ENCODE measurements at places on chromosomes 4 and X.

- DNase-seq, result no peak
Measured at GRCh38 chr4:69054578-69055200, 41.6 kb upstream of the UGT2B7 start.

DNA sequence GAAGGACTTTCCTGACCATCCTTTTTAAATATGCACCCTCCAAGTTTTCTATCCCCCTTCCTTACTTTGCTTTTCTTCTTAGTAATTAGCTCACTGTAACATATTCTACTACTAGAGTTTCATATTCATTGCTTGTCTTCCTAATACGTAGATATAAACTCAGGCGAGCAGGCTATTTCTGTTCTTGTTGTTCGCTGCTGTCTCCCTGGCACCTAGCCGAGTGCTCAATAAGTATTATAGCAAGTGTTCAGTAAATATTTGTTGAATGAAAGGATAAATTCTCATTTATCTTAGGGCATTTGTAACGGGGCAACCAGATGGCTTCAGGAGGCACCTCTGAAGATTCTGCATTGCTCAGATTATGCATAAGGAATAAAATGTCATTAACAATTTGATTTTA, 6.8 kb upstream of the RHOH start:
- no peak for DNase-seq

GRCh38 chr4:163221467-163221866, 54.8 kb upstream of the NAF1 start:
- no peak for DNase-seq

- DNase-seq, result no peak
Measured at GRCh38 chr4:95106408-95106928, 348.7 kb downstream of the BMPR1B start.

DNA sequence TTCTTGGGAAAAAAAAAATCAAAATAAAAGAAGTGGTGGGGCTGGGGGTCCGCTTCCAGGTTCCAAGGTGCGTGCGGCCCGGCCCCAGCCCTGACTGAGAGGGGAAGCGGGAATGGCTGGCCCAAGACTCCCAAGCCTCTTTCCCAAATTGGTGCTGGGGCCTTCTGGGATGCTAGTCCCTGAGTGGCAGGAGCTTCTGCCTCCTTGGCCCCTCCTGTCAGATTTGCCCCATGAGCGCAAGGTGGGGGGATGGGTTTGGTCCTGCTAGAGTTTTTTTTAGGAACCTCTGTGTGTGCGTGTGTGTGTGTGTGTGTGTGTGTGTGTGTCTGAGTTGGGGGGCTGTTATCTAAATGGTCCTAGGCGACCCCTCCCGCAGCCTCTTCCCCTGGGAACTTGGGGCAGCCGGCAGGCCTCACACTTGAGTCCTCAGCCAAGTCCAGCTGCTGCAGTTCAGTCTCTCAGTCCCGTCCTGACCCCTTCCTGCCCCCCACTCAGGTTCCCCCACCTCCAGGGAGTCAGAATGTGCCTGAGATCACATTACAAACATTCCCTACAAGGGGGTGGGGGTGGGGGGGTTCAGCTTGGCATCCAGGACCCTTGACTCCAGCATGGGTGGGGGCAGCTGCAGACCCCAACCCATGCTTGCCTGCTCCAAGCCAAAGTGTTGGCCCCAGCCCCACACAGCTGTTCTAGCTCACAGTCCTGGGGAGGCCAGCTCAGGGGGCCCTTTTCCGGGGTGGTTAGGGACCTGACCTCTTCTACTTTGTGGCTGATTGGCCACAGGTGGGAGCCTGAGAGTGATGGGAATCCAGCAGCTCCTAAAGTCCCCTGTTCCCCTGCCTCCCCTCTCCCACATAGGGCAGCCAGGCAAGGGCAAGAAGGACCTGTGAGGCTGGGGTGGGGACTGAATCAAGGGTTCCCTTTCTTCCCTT, 4.0 kb downstream of the EFNB1 start:
- no peak for DNase-seq

GRCh38 chr4:83240379-83240875, 44.2 kb downstream of the COQ2 start:
- DNase-seq, result no peak
